ENCODE measurements at places on chromosomes 7 and 10.

DNA sequence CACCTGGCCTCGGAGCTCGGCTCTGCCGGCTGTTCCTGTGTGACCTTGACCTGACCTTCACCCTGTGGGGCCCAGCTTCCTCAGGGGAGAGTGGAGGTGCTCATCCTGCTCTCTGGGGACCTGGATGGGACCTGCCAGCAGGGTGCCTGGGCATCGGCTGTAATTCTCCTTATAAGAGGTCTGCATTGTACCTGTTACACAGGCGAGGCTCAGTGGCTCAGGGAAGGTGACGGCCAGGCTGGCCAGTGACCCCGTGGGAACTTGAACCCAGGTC is 29.0 kb downstream of the RET start:
- no peak overlapping the region for H3K4me3 ChIP-seq
- DNase-seq = no peak
- no peaks in the 10 kb centered on the region for H3K36me3 ChIP-seq
- H3K27ac ChIP-seq = no peak overlapping the region
- no peaks in the 10 kb centered on the region for H3K4me1 ChIP-seq

GRCh38 chr10:103672345-103672744 is 178.8 kb downstream of the NEURL1 start:
- no peak for DNase-seq
- H3K27me3 ChIP-seq = no peaks in the 10 kb centered on the region
- H3K27ac ChIP-seq = no peak overlapping the region
- H3K4me3 ChIP-seq = no peak overlapping the region

DNA sequence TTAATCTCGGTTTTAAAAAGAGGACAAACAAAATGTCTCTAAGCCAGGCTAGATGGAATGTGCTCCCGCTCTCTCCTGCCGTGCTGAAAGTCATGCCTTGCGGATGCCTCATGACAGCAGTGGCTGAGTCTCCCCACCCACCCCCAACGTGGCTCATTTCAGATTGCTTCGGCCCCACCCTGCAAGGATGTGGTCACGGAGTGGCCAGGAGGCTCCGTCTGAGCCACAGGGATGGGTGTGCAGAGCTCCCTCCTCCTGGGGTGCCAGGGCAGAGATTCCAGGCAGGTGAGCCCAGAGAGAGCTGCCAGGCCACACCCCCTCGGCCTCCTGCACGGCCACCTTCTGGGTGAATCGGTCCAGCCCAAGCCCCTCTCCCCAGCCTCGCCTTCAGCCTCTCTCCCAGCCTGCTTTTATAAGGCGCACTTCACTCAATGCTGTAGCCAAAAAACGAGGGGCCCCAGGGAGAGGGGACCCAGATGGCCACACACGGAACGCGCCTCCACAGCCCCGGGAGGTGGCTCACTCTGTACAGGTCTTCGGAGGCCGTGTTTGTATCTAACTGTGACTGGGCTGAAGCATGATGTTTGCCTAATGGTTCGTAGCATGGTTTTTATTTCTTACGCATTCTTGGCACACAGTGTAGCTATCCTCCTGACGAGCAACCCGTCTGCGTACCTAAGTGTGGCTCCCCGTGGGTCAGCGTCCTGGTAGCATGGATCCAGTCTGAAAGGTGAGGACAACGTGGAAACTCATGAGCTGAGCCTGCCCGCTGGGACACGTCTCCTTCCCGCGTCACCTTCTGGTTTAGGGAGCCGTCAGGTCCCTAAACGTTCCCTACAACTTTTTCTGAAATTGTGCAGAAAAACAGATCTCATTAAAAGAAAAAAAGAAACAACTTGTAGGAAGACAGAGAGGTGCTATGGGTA is 413.8 kb upstream of the FOXK1 start:
- H3K27me3 ChIP-seq = no peaks in the 10 kb centered on the region
- DNase-seq = no peak
- no peaks in the 10 kb centered on the region for H3K4me1 ChIP-seq
- no peak overlapping the region for H3K4me3 ChIP-seq

DNA sequence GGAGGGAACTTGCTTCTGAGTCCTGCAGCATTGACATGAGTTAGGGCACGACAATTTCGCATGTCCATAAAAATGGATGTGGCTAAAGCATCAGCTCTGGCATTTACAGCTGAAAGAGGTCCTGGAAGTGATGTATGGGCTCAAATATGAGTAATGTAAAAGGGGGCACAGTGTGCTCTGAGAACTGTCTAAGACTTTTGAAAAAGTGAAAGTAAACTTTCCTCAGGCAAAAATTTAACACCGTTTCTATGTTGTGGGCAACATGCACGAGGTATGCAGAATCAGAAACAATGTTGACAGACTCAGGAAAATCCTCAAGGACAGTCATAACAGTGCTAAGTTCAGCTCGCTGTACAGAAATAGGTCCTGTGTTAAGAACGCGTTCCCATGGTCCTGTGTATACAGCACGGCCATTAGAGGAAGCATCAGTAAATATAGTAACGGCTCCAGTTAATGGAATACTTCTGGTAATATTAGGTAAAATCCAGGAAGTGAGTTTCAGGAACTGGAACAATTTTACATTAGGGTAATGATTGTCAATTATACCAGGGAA is 37.9 kb upstream of the AKR1C2 start:
- H3K4me1 ChIP-seq = no peaks in the 10 kb centered on the region
- H3K27me3 ChIP-seq = no peaks in the 10 kb centered on the region
- no peaks in the 10 kb centered on the region for H3K36me3 ChIP-seq
- DNase-seq = no peak
- no peak overlapping the region for H3K4me3 ChIP-seq

- H3K27ac ChIP-seq = no peak overlapping the region
- H3K4me3 ChIP-seq = no peak overlapping the region
- no peaks in the 10 kb centered on the region for H3K36me3 ChIP-seq
- no peaks in the 10 kb centered on the region for H3K27me3 ChIP-seq
Observed at GRCh38 chr10:55629793-55630490, 731.1 kb downstream of the ZWINT start.

GRCh38 chr10:1579671-1580070 is 157.7 kb downstream of the ADARB2 start:
- no peaks in the 10 kb centered on the region for H3K36me3 ChIP-seq
- H3K4me1 ChIP-seq = no peaks in the 10 kb centered on the region
- DNase-seq = no peak
- no peak overlapping the region for H3K27ac ChIP-seq
- no peak overlapping the region for H3K4me3 ChIP-seq

DNA sequence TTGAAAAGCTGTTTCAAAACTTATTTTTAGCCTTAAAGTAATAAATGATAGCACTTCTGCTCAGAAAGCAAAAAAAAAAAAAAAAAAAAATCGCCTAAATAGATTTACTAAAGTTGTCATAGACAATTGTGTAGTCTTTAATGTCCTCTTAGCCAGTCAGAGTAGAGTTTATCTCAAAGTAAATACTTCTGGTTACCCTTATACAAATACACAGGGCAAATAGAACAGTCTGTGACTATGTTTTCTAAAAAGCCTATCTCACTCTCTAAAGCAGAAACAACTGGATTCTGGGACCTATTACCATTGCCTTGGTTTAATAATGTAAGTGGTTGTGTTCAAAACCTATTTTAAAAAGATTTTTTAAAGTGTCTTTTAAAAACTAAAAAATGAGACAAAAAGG is 156.2 kb upstream of the THSD7A start:
- no peak overlapping the region for H3K4me3 ChIP-seq
- no peaks in the 10 kb centered on the region for H3K27me3 ChIP-seq
- DNase-seq = no peak
- no peaks in the 10 kb centered on the region for H3K4me1 ChIP-seq
- no peaks in the 10 kb centered on the region for H3K36me3 ChIP-seq

DNA sequence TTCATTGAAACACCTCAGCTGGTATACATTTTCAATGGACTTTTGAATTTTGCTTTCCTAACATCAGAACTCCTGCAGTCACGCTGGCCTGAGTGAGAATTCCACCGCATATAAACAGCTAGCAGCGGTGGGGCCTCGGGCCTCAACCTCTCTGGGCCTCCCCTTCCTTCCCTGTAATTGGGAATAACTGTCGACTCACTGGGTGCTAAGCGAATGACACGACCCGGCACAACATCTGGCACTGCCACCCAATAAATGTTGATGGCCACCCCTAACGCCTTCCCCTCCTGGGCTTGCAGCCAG is 670 bp downstream of the RCC1L start:
- H3K27ac ChIP-seq = peak overlapping the region; percentile 93
- H3K27me3 ChIP-seq = no peaks in the 10 kb centered on the region
- H3K4me1 ChIP-seq = no peaks in the 10 kb centered on the region
- DNase-seq = no peak
- H3K36me3 ChIP-seq = no peaks in the 10 kb centered on the region

- H3K36me3 ChIP-seq = no peaks in the 10 kb centered on the region
- H3K27me3 ChIP-seq = no peaks in the 10 kb centered on the region
- DNase-seq = peak; percentile 8
- no peak overlapping the region for H3K27ac ChIP-seq
- H3K4me1 ChIP-seq = no peaks in the 10 kb centered on the region
- H3K4me3 ChIP-seq = no peak overlapping the region
Observed at GRCh38 chr10:497289-497688, 192.2 kb downstream of the DIP2C start.

- DNase-seq = no peak
- H3K4me3 ChIP-seq = no peak overlapping the region
- no peak overlapping the region for H3K27ac ChIP-seq
- no peaks in the 10 kb centered on the region for H3K36me3 ChIP-seq
Observed at GRCh38 chr10:99172128-99172738, 63.4 kb downstream of the HPSE2 start.

GRCh38 chr7:74138334-74138867 is 35.8 kb upstream of the EIF4H start:
- H3K36me3 ChIP-seq = no peaks in the 10 kb centered on the region
- no peaks in the 10 kb centered on the region for H3K4me1 ChIP-seq
- H3K27me3 ChIP-seq = no peaks in the 10 kb centered on the region
- H3K27ac ChIP-seq = no peak overlapping the region
- DNase-seq = no peak

- H3K36me3 ChIP-seq = no peaks in the 10 kb centered on the region
- no peak overlapping the region for H3K27ac ChIP-seq
- no peak overlapping the region for H3K4me3 ChIP-seq
- DNase-seq = no peak
- no peaks in the 10 kb centered on the region for H3K4me1 ChIP-seq
- no peaks in the 10 kb centered on the region for H3K27me3 ChIP-seq
Observed at GRCh38 chr7:140992422-140992821, 22.3 kb downstream of the MRPS33 start.

- no peak overlapping the region for H3K4me3 ChIP-seq
- H3K27me3 ChIP-seq = no peaks in the 10 kb centered on the region
- no peaks in the 10 kb centered on the region for H3K36me3 ChIP-seq
- no peak for DNase-seq
Observed at GRCh38 chr10:87695074-87695473, 35.4 kb downstream of the PAPSS2 start.

DNA sequence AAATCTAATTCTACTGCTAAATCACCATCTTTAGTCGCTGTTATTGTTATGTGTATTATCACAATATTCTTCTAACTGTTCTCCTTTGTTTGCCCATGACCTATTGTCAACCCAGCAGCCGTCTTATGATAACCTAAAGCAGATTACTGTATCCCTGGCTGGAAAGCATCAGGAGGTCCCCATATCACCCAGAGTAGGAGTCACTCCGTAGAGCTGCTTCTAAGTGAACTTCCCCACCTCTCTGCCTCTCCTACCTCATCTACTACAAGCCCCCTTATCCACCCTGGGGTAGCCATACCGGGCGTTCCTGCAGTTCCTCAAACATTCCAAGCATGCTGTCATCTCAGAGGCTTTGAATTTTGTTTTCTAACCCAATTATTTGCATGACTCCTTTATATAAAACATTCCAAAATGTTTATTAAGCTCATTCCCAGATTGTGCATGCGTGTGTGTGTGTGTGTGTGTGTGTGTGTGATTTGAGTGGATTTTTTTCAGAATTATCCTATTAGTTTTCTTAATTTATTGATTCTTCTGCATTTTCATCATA is 39.7 kb downstream of the POU6F2 start:
- H3K4me1 ChIP-seq = no peaks in the 10 kb centered on the region
- no peak overlapping the region for H3K4me3 ChIP-seq
- no peaks in the 10 kb centered on the region for H3K36me3 ChIP-seq
- H3K27me3 ChIP-seq = no peaks in the 10 kb centered on the region

GRCh38 chr10:104325436-104326435 is 12.5 kb downstream of the ITPRIP start:
- H3K27ac ChIP-seq = peak overlapping the region; percentile 97
- no peaks in the 10 kb centered on the region for H3K36me3 ChIP-seq
- no peak overlapping the region for H3K4me3 ChIP-seq
- H3K4me1 ChIP-seq = peaks cover 50% of the 10 kb centered on the region

- H3K27ac ChIP-seq = no peak overlapping the region
- no peaks in the 10 kb centered on the region for H3K36me3 ChIP-seq
- no peak overlapping the region for H3K4me3 ChIP-seq
- DNase-seq = no peak
Observed at GRCh38 chr7:12226756-12227155, 15.7 kb downstream of the TMEM106B start.

GRCh38 chr10:80542652-80543318 is 5.1 kb downstream of the SH2D4B start:
- no peak overlapping the region for H3K27ac ChIP-seq
- H3K36me3 ChIP-seq = no peaks in the 10 kb centered on the region
- DNase-seq = no peak
- no peaks in the 10 kb centered on the region for H3K27me3 ChIP-seq
- H3K4me3 ChIP-seq = no peak overlapping the region

GRCh38 chr7:98872328-98872924 is 2.6 kb upstream of the TMEM130 start:
- no peak overlapping the region for H3K4me3 ChIP-seq
- no peak overlapping the region for H3K27ac ChIP-seq
- no peak for DNase-seq
- no peaks in the 10 kb centered on the region for H3K36me3 ChIP-seq

DNA sequence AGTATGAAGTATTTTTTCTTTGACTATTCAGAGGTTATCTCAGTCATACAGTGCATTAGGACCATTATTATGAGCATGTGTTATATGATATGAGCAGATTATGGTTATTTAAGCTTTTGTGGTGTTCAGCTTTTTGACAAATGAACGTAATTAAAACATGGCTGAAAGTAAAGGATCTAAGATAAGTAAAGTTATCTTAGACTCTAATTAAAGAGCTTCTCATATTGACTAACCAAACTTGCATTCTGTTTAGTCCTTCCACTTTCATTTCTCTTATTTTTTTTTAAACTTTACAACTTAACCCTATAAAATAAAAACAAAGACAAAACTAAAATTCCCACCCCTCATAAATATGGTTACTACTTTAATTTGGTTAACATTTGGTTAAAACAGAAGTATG is 6.9 kb upstream of the GPR85 start:
- H3K4me3 ChIP-seq = no peak overlapping the region
- no peaks in the 10 kb centered on the region for H3K36me3 ChIP-seq

- H3K36me3 ChIP-seq = no peaks in the 10 kb centered on the region
- no peak overlapping the region for H3K27ac ChIP-seq
Observed at GRCh38 chr10:132452216-132452650, 55.2 kb downstream of the PWWP2B start.

DNA sequence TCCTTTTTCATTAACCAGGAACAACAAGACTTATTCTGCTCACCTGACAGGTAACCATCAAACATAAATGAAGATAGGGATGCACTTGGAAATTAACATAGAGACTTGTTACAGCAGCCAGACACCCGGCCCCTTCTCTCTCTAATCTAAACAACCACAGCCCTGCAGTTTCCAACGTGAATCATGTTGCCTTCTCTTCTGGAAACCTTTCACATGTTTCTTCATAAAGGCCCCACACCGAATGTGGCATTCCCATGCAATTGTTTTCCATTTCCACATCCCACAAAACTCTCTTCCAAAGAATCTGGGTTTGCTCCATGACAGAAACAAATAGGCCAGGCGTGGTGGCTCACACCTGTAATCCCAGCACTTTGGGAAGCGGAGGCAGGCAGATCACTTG is 15.0 kb upstream of the WDR86 start:
- no peaks in the 10 kb centered on the region for H3K36me3 ChIP-seq
- no peak overlapping the region for H3K4me3 ChIP-seq
- peak overlapping the region; percentile 88 for H3K27ac ChIP-seq
- DNase-seq = no peak
- H3K4me1 ChIP-seq = peaks cover 13% of the 10 kb centered on the region
